ENCODE measurements at places on chromosomes 3 and 15.
A peak's percentile ranks its signal among the peaks of the same experiment; 100 is the strongest.

DNA sequence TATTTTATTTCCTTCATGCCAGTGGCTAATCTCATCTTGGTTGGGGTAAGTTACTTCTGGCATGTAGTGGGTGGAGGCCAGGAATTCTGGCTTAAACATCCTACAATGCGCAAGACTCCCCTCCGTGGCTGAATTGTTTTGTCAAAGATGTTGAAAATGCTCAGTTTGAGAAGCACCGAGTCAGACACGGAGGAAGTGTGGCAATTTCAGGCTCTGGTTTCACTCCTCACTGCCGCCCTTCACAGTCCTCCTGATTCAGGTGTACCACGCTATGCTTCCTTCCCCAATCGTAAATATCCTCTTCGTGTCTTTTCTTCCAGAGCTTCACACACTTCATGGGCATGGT, 150.7 kb downstream of the OPA1 start:
- DNase-seq = no peak

DNA sequence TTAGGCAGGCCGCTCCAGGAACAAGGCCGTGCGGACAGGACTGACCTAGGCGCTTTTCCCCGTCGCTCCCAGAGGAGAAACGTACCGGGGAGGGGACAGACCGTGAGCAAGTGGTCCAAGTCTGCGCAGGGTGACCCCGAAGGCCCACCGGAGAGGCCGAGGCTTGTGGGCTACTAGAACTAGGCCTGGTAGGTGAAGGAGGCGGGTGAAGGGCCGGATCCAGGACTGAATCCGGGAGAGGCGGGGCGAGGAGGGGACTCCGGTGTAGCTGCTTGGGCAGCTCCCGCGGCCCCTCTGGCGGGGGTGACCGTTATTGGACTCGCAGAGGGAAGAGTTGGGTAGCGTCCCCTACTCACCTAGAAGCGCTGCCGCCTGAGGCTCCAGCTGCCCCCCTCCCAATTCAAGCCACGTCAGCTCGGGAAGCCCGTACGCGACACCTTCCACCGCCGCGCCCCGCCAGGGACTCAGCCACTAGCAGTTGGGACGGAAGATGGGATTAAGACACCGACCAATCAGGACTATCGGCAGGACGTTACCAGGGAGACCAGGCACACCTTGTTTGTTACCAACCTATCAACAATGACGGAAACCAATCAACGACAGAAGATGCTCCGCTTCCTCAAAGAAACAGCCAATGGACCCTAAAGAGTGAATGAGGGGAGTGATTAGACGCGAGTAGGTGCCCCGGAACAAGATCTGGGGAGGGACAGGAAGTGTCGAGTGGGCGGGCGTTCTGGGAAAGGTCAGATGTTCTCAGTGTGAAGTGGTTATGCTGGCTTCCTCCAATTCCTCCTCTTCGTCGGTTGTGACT, at the start of gene GOLGB1:
TSS of gene GOLGB1 (minus strand) at position 466 of the 811 bp plus-strand sequence. CDS start 18,770 bp downstream, outside the sequence.
- peak; percentile 91 for DNase-seq

GRCh38 chr3:190220362-190220761, 99.7 kb upstream of the P3H2 start:
- no peak for DNase-seq

DNA sequence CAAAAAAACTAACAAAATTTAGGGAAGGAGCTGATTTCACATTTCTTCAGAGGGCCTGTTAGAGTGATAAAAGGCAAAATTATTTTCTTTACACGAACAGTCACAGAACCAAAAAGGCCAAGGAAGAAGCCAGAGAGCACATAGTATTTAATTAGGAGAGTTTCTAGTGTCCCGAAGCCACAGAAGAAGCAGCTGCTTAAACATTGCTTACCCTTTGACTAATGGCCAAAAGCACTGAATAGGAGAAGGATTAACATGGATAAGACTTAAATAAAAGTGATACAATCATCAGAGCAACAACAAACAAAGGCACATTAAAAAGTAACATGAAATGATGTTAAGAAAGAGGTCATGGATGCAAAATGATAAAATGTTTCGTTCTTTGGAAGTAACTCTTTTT, 98.6 kb downstream of the CHL1 start:
- DNase-seq = no peak

GRCh38 chr3:122973893-122974615, 53.5 kb downstream of the SEMA5B start:
- no peak for DNase-seq
